ENCODE measurements at places on chromosomes 7 and 10.

- no peak for DNase-seq
These were observed 3.4 kb downstream of the WASL start for GRCh38 chr7:123745437-123745836.

DNA sequence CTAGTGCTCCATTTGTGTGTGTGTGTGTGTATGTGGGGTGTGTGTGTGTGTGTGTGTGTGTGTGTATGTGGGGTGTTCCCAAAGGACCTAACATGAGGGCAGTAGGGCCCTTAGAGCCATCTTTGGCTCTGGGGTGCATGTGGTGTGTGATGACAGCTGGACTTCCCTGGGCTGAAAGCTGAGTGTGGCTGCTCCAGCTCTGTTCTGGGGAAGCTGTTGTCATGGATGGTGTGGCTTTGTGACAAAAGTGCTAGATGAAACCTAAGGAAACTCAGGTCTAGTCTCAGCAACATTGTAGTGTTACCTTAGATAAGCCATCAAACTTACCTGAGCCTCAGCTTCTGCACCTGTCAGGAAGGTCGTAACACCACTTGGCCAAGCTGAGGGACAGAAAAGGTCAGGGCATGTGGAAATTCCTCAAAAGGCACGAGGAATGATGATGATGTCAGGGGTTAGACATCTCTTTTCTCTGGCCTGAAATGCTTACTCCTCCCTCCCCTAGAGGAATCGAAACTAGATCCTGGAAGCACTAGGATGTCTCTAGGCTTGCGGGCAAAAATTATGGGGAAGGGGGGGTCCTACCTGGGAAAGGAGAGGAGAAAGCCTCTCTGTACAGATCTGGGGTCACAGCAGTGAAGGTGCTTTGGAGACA, 115.4 kb downstream of the RPS24 start:
- no peak for DNase-seq

DNA sequence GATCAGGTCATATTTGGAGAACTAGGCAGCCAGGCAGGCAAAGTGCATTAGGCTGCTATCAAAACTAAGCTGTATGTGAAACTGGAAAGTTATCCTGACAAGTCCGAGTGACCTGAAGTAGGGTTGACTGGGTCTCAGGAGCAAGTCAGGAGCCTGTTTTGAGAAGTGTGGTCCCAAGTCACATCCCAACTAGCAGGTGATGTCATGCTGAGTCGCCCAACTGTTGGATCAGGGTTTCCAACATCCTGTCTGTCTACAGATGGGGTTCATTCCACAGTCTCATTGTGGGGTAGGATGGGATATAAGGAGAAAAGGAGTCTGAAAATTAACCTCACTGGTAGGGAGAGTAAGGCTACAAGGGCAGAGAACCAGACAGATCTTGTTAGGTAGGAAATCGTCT, 27.0 kb downstream of the SLC26A4 start:
- DNase-seq = no peak

DNA sequence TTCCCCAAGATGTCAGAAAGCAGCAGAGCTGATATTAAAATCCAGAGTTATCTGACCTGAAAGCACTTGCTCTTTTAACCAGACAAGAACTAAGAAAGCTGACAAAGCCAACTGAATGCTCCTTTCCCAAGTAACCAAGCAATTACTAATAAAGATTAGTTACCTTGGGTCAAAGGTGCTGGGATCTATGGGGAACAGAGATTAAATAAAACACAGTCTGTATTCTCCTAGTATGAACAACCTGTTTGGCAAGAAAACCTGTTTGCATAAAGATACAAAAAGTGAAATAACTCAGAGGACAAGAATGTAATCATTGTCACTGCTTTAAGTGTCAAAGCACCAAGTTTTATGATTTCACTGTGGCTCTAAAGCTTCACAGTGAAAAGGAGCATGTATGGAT, 35.7 kb downstream of the ITPRID1 start:
- no peak for DNase-seq

DNA sequence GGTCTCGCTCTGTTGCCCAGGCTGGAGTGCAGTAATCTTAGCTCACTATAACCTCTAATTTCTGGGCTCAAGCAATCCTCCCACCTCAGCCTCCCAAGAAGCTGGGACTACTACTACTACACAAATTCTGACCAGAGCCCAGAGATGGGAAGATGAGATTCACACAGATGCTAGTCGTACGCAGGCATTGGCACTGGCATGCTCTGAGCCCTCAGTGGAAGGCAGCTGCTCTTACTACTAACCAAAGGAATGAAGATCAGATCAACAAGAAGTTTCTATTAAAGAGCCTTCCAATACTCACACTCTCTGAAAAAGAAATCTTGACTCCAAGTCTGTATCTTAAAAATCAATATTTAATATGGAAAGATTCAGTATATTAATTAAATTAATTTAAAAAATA, 10.7 kb downstream of the GDF2 start:
- no peak for DNase-seq

GRCh38 chr7:28981161-28981465, 23.0 kb upstream of the TRIL start:
- no peak for DNase-seq

DNA sequence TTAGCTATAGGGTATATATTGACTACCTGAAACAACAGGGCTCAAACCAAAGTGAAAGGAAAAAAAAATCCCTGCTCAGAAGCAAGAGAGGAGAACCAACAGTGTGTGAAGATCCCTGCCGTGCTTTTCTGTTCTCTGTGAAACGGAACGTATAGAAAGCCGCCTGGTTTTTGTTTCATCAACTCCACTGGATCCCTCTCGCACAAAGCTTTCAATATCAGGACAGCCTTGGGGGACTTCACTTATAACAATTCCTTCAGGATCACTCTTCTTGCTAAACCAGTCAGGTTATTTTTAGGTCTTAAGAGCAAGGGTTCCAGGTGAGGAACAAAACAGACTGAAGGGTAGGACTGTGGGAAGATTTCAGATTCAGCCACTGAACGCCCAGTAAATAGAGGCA, 151.1 kb upstream of the CACNA2D1 start:
- no peak for DNase-seq

DNA sequence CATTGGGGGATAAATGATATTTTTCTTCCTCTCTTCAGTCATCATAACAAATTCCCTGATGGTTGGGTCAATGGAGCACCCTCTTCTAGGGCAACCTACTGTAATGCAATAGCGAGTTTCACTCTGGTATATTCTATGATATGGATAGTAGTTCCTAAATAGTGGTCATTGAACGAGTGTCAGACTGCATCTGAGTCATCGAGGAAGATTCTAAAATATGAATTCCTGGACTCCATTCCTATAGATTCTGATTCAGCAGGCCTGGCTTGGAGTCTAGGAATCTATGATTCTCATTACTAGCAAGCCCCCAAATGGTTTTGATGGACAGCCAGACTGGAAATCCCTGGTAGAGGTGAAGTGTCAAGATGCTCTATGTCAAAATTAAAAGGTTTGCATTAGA, 254.5 kb downstream of the BUB3 start:
- no peak for DNase-seq

GRCh38 chr10:70930263-70931000, 42.1 kb upstream of the PCBD1 start:
- no peak for DNase-seq

- DNase-seq = no peak
These were observed 16.2 kb downstream of the PKD1L1 start for GRCh38 chr7:47932016-47932415.

- DNase-seq = peak; percentile 9
These were observed 52.2 kb downstream of the GPR158 start for GRCh38 chr10:25226775-25227682.

DNA sequence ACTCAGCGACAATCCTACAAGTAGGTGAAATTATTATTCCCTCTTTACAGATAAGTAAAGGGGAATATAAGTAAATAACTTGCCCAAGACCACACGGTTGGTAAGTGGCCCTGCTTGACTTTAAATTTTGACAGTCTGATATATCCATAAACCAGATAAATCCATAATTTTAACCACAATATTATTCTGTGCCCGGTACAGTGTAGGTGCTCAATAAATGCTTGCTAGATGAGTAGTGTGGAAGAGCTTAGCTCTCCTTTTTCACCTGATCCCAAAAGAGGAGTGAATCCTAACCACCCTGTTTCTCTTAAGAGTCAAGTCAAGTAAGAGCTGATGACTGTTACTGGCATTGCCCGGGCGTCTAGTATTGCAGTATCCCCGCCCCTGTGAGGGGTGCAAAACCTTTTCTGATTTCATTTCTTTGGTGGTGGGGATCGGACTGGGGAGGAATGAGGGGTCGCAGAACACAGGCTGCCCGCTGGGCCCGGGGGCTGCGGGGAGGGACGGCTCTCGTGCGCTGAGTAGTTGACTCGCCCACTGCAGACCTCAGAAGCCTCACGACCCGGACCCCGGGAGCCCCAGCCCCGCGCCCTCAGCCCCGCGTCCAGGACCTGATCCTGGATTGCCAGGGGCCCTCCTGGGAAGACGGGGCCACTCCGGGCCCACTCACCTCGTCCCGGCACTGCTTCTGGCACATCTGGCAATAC, 490 bp downstream of the KIN start:
- DNase-seq = no peak

Measured in activated naive CD8-positive, alpha-beta T cell treated with anti-CD3 and anti-CD28 coated beads, Interleukin-2, amount 50 U/mL, for 24 hours (primary cell).